ENCODE measurements at places on chromosomes 13 and 19.

GRCh38 chr19:33300894-33301143 lies 1.5 kb downstream of the CEBPA start:
- DNase-seq = no peak

DNA sequence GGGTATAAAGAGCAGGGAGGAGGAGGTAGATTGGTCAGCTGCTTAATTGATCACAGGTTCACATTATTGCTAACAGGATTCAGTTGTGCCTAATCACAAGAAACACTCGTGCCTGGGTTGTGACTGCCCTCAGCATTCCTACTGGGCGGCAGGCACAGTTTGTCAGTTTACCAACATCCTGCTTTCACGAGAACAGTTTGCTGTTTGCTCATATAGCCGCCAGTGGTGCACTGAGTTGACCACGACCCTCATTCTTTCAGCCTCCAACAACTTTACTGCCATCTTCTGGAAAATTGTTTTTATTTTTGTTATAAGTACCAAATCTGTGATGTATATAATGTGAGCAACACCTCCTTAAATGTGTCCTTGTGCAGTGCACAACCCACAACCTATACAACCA lies 16.2 kb upstream of the IFT88 start:
- no peak for DNase-seq

- DNase-seq = no peak
These were observed 26.0 kb downstream of the DHX34 start for GRCh38 chr19:47374876-47375693.

- DNase-seq = no peak
These were observed 166.9 kb downstream of the SLC7A1 start for GRCh38 chr13:29428310-29429181.

DNA sequence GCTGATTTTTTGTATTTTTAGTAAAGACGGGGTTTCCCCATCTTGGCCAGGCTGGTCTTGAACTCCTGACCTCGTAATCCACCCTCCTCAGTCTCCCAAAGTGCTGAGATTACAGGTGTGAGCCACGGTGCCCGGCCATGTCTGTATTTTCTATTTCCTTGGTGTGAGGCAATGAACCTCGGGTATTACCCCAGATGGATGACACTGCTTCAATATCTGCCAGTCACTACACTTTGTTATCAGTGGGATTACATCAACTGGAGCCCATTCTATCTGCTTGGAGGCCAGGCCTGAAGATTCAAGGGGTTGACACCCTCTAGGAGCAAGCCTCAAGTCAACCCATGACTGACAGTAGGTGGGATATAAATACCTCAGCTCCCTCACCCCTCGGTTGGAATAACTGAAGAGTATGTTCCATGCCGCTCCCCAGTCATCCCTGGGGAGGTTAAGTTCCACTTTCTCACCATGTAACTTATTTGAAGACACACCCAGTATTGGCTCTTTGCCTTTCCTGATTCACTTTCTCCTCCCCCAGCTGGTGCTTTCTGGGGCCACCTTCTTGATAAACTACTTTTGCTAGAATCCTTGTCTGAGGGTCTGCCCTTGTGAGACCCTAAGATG lies 992 bp upstream of the ADGRE1 start:
- no peak for DNase-seq

- DNase-seq = no peak
These were observed 13.8 kb downstream of the PAK4 start for GRCh38 chr19:39139305-39139874.

- no peak for DNase-seq
These were observed 359.8 kb upstream of the HTR2A start for GRCh38 chr13:47256618-47257017.

DNA sequence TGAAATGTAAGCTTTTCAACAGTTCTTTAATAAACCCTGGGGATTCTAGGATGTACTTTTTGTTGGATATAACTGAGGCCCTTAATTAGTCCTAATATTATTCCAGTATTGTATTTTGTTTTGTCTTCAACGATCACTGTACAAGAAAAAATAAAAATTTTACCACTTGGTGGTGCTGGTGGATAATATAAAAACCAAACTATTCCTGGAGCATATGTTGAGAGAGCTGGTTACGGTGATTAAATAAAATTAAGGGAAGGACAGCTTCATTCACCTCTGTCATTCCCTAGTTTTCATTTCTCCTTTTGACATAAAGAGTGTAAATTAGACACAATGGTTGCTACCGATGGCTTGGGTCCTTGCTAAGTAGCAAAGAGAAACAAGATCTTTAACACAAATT lies 598.6 kb upstream of the PCDH20 start:
- DNase-seq = no peak

DNA sequence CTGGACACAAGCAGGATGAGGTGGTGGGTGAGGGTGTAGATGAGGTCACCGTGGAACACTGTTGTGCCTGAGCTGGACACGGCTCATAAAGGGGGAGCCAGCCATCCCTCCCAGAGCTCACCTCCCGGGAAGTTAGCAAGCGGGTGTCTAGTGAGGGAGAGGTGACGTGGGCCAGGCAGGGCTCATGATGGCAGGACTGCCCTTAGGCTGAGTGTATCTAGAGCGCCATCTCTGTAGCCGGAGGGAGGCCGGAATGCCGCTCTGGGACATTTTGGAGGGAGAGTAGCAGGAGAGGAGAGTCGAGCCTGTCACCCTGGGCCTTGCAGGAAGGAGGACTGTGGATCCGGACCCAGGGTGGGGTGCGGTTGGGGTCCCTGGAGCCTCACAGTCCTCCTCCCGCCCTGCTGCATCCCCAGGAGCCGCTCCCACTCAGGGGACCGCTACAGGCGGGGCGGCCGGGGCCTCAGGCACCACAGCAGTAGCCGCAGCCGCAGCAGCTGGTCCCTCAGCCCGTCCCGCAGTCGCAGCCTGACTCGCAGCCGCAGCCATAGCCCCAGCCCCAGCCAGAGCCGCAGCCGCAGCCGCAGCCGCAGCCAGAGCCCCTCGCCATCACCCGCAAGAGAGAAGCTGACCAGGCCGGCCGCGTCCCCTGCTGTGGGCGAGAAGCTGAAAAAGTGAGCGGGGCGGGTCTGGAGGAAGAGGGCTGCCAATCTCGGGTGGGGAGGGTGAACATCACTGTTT lies 9.2 kb downstream of the ZNF296 start:
- no peak for DNase-seq

DNA sequence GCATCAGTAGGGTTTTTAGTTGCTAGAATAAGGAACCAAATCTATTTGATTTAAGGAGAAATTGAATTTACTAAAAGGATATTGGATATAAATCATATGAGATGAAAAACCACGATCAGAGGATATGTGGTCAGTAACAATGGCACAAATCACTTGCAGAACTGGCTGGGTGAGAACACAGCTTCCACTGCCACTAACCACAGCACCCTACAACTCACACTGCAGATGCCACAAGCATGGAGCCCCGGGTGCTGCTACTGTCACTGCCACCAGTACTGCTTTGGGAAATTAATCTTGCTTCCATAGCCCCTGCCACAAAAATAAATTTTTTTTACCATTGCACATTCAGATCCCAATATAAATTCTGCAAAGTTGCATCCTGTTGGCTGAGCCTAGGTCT lies 40.6 kb upstream of the KLF12 start:
- no peak for DNase-seq

DNA sequence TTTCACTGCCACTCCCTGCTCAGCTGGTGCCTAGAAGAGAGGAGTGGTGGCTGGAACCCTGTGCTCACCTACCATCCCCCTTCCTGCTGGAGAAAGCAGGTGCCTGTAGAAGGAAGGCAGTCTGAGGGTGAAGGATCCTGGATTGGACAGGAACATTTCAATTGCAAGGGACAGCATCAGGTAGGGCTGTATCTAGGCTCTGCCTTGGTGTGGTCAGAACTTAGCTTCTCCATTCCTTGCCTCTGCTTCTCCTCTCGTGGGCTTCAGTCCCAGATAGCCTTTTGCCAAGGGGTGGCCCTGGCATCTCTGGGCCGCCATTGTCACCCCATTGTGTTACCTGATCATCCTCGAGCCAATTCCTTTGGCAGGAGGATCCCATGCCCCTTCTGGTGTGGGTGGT lies 73.2 kb upstream of the KCTD15 start:
- DNase-seq = no peak

DNA sequence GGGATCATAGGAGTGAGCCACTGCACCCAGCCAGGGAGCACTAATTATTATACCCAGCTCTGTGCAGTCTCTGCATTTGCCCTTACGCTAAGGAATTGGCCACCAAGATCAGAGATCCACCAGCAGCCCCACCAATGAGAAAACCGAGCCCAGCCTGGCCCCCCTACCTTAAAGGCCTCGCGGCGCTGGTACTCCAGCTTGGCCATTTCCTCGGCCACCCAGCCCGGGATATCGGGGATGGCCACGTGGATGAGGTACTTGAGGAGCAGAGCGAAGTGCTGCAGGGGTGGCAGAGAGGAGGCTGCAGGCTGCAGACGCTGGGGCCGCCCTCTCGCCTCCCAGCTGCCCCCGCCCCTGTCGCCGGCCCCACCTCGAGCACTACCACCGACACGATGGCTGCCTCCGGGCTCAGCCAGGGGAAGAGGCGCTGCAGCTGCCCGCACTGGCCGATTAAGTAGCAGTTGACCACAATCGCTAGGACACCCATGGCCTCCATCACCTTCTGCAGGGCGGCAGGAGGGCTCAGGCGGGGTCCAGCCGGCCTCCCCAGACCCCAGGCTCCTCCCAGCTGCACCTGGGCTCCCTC lies 7.5 kb downstream of the ANO8 start:
- no peak for DNase-seq

GRCh38 chr13:72316716-72317115 lies 410.7 kb downstream of the MZT1 start:
- no peak for DNase-seq

DNA sequence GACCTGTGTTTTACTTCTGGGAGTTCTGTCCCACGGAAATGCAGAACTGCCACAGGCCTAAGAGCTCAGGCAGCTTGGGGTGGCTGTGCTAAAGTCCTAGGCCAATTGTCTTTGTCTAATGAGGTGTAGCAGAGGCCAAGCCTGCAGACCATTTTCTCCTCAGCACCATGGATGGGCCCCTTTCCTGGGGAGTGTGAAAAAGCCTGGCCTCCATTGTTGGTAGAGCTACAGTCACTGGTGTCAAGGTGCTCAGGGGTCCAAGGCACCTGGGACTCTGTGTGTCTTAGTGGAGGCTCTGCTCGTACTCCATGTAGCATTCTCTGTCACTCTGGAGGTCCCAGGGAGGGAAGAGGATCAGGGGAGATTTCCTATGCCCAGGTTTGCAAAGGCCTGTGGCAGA lies 329.6 kb downstream of the SLITRK5 start:
- no peak for DNase-seq

GRCh38 chr13:44537248-44537647 lies 38.9 kb downstream of the TSC22D1 start:
- no peak for DNase-seq

DNA sequence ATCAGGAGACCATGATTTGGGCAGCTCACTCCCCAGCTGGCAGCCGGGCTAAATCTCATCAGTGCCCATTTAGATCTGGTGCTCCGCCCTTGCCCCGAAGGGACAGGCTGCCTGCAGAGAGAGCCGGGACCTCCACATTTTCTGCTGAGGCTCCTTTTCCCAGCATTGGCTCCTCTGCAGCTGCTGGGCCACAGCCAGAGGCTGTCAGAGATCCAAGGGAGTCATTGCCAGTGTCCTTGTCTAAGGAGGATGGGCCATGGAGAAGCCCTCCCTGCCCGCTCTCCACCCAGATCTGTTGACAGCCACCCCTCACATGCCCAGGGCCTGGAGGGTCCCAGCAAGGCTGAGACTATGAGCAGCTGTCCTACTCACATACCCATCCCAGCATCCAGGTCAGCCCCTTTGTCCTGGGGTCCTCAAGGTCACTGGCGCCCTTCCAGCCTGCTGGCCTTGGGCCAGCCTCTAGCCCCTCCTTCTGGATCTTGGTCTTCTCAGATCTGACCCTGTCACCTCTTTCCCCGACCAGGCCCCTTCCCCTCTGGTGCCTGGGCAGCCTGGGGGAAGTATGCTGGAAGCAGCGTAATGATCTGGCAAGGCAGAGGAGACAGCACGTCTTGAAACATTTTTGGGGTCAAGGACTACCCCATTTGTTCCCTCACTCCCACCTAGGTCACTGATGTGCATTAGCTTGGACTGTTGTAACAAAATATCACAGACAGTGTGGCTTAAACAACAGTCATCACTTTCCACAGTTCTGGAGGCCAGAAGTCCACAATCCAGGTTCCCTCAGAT lies 7.9 kb downstream of the PIN1 start:
- no peak for DNase-seq

GRCh38 chr13:114148521-114148855 lies 16.1 kb upstream of the RASA3 start:
- DNase-seq = no peak

DNA sequence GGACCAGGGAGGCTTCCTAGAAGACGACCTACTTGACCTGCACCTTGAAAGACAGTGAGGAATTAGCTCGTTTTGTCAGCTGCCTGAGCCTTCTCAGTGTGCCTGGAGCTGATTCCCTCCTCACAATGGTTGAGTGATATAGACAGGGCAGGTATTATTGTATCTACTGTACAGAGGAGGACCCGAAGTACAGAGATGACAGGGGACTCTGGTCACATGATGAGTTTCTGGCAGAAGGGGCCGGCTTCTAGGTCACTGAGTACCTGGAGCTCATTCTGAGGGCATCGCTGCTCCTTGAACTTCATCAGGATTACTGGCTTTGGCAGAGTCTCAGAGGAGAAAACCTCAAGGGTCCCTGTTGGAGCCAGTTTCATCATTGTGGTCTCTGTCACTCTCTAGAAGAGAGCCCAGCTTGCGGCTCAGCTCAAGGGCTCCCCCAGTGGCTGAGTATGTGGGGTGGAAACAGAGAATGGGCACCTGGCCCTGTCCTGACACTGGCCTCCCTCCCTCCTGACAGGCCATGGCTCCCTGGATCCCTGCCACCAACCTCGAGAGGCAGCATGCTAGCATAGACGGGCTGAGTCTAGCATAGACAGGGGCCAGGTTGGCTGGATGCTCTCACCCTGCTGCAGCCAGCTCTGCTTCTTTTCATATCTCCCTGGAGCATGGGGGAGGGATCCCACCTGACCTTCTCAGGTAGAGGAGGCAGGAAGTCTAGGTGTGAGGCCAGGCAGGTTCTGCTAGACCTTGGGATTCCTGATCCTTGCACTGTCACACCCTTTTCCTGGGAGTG lies 38.7 kb downstream of the NFIX start:
- no peak for DNase-seq

DNA sequence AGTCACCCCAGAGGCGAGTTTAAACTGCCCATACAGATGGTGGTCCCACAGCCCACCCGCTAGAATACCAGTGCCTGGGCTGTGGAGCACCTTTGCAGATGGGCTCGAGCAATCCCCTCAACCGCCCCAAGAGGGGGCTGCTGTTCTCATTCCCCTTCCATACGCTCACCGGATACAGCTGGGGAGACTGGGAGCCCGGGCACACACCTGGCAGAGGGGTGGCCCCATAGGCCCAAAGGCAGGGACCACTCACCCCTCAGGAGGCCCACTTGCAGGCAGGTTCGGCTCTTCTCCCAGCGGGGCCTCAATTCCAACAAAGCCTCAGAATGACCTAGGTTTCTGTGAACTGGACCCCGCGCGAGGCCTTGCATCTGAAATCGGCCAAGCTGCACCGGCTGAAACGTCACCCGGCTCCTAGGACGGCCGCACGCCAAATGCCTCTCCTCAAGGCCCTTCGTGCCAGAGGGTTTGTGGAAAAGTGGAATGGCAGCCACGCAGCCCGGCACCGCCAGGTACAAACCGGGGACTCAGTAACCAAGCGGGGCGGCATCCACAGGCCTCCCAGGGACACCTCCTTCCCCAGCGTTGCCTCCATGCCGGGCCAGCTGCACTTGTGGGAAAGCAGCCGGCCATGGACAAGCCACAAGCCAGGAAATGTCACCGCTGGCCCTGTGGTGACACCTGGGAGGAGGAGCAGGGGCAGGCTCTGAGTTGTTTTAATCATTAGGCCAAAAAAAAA lies 18.7 kb downstream of the MLLT1 start:
- DNase-seq = no peak
